NCI-H1930 (cell line): ENCODE measurements at places on chromosomes 7 and 10.

GRCh38 chr10:102835007-102835482 is 2.2 kb downstream of the CYP17A1 start:
- DNase-seq, result peak; percentile 22

- DNase-seq, result no peak
Measured at GRCh38 chr10:6986927-6987326, 406.9 kb upstream of the PRKCQ start.

DNA sequence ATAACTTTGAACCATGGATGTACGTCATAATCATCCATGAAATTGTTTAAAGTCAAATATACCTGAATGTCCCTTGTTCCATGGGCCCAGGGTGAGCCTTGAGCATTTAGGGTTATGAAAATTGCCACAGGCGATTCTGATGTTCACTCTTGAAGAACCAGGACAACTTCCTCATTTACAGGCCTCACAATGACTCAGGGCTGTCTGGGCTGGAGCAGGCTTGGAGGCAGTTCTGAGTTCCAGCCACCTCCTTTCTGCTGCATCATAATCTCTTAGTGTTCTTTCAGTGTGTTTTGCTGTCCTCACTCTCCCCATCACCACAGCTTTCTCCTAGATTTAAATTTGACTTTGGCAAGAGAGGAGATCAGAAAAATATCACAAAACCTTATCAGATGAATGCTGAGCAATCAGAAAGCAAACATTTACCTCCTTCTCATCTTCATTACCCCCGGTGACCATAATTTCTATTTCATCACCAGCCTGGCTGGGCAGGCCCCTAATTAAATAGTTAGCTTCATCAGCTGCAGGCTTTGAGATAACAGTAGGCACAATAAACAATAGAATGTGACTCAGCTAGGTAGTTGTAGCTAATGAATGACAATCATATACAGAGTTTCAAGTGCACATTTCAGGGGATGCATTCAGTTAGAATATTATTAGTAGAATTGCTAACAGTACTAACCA is 571.0 kb downstream of the SH2D4B start:
- peak; percentile 4 for DNase-seq

DNA sequence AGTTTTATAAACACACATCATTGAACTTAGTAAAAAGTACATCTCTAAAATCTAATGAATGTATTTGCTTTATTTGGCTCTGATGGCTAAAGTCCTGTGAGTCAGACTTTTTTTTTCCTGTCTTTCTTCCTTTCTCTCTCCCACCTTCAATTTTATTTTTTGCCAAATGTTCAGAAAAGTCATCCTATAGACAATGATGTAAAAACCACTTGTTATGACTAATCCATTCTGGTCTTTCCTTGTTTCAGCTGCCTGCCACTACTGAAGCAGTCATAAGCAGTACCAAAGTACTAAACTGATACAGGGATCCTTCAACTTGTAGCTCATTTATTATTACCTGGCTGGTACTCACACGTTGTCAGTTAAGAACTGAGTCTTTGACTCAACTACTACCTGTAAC is 23.9 kb downstream of the HECTD2 start:
- DNase-seq, result no peak

DNA sequence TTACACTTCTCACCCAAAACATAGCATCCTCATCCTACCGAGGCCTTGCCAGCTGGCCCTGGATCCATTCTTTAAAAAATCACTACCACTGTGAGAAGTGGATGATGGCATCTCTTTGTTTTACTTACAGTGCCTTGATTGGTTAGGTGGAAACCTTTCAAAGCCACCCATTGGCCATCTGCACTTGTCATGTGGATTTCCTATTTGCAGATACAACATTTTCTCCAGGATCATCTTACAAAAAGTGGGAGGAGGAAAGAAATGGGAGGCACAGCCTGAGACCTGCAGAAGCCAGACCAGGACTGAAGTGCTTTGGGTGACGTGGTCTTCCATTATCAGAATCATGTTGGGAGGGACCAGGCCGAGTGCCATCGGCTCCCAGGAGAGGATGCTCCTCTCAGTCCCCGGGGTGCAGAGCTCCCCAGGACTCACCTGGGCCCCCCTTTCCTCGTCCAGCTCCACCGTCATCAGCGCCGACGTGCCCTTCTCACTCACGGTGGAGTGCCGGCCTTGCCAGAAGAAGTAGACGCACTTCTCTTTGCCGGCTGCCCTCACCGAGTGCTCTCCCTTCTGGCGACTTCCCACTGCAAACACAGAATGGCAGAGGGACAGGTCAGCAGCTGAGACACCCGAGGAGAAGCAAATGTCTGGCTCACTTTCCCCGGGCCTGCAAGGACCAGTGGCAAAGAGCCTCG is 161.2 kb downstream of the SVIL start:
- DNase-seq, result no peak

- no peak for DNase-seq
Measured at GRCh38 chr10:111158595-111158994, 81.8 kb downstream of the ADRA2A start.

- DNase-seq, result no peak
Measured at GRCh38 chr7:20783700-20784387, 2.8 kb downstream of the SP8 start.

GRCh38 chr7:5396542-5396941 is 27.1 kb downstream of the TNRC18 start:
- DNase-seq, result no peak

DNA sequence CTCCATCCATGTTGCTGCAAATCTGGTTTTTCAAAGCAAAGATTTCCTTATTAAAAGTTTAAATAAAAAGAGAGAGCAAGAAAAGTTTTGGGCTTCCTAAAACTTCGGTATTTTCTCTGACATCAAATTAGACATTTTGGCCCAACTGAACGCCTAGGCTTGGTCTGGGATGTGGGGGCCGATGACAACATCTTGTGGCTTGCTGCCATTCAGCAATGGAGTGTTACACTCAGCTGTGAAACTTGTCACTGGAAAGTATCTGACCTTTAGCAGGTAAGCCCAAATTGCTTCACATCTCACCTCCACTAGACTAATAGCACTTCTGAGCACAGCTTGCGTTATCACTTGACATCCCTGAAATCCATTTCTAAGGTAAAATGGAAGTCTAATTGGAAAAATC is 320.6 kb downstream of the GATA3 start:
- DNase-seq, result no peak

DNA sequence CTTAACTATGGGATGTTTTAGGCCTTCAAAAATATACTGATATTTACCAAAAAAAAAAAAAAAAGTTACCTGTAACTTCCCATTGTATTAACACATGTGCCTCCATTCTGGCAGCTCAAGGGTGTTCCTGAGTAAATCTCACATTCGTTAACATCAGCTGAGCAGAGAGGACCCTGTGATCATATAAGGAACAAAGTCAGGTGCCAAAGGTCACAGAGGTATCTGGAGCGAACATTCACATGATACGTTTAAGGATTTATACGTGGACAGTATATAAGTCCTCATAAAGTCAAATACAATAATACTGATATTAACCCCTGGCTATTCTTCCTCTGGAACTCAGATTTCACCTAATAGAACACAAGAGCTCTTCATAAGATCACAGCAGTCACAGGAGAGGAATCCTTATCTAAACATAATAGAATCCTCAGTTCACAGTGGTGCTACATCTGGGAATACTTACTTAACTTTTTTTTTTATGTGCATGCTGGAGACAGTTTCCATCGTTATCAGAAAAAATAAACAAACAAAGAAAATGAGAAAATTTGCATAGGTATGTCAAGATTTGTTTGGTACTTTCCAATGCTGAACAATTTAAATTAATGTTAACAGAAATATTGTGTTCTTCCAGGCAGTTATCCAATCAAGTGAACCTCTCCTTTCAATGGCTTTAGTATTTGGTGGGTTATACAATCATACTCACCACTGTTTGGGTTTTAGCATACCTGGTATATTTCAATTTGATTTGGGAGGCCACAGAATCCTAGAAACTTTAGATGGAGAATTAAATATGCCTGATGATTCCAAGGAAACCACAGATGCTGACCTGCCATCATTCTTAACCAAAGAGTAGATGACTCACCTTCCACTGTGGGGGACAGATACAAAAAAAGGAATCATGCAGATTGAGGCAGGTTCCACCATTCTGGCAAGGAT is 6.6 kb downstream of the CUBN start:
- no peak for DNase-seq

DNA sequence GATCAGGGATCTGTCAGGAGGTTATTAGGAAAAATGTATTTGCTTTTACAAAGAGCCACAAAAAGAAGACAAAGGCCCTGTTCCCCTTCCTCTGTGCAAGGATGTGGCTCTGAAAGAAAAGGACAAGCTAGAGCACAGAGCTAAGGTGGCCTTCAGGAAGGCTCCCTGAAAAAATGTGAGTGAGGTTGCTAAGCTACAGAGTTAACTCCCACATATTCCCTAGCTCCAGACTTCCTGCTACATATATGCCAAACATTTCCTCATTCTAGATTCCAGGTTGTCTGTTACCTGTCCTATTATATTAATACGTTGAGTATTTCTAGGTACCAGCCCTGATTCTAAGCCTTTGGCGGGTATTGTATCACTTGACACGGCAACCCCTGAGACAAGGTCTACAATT is 369.0 kb downstream of the PARD3 start:
- no peak for DNase-seq

- no peak for DNase-seq
Measured at GRCh38 chr10:123559823-123560092, 106.4 kb upstream of the GPR26 start.

DNA sequence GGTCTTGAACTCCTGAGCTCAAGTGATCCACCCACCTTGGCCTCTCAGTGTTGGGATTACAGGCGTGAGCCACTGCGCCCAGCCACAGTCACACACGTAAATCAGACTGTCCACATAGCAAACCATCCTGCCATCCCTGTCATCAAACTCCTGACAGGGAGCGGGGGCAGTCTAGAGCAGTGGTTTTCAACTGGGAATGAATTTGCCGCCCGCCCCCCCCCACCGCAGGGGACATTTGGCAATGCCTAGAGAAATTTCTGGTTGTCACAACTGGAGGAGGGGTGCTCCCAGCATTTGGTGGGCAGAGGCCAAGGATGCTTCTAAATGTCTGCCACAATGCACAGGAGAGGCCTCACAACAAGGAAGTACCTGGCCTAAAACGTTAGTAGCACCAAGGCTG is 24.1 kb downstream of the CAMK2G start:
- DNase-seq, result no peak

GRCh38 chr10:19929506-19930140 is 113.4 kb downstream of the PLXDC2 start:
- DNase-seq, result no peak

- no peak for DNase-seq
Measured at GRCh38 chr7:159155410-159155809, 10.7 kb upstream of the VIPR2 start.

DNA sequence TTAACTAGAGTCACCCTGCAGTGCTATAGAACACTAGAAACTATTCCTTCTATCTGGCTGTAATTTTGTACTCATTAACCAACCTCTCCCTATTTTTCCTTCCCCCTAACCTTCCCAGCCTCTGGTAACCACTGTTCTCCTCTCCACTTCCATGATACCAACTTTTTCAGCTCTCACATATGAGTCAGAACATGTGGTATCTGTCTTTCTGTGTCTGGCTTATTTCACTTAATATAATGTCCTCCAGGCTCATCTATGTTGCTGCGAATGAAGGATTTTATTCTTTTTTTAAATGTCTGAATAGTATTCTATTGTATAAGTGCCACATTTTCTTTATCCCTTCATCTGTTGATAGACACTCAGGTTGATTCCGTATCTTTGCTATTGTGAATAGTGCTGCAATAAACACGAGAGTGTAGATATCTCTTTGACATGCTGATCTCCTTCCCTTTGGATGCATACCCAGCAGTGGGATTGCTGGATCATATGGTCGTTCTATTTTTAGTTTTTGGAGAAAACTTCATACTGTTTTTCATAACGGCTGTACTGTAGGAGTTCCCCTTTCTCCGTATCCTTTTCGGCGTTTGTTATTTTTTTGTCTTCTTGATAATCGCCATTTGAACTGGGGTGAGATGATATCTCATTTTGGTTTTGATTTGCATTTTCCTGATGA is 101.4 kb downstream of the FAM107B start:
- no peak for DNase-seq

- no peak for DNase-seq
Measured at GRCh38 chr7:55473932-55474331, 98.4 kb downstream of the VOPP1 start.

- no peak for DNase-seq
Measured at GRCh38 chr10:77195101-77195500, 442.5 kb downstream of the KCNMA1 start.

DNA sequence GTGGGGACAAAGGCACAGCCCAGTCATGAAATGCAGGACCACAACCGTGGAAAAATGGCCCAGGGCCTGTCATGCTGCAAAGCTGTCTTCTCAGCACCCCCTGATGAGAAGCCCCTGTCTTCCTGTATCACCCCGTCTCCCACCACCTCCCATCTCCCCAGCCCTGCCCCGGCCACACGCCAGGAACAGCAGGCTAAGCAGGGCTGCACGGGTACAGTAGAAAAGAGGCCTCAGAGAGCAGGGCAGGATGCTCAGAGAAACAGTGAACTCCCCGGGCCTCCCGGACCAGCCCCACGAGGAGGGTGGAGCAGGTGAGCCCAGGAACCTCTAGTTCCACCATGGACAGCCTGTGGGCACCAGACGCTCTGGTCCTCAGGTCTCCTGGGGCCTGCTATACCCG is 77.7 kb downstream of the FAM53B start:
- DNase-seq, result no peak

DNA sequence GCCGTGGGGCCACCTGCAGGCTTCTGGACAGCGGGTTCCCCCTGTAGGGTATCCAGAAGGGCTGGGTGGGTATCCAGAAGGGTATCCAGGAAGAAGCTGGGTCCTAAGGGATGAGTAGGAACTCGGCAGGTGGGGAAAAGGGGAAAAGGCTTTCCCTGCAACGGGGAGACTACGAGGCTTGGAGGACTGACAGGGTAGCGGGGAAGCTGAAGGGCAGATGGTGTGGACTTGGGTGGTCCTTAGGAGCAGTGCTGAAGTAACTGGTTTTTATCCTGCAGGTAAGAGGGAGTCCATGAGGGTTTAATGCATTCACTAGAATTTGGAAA is 525 bp downstream of the UBE2D4 start:
- no peak for DNase-seq

- no peak for DNase-seq
Measured at GRCh38 chr7:100219271-100219737, 445 bp upstream of the PVRIG start.

DNA sequence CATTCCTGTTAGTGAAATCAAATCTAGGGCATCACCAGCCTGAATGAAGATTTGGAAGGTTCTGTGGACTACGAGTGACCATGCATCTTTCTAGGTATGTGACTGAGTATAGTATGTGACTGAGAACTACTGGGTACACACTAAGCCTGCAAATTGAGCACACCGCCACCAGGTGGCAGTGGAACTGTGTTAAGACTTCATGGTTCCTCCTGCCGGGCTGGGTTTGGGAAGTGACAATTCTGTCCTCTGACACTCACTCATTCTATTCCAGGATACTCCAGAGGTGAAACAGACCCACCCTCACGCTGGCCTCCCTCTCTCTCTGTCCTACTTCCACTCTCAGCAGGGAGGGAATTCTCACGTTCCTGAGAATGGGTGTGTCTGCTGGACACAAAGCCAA is 84.0 kb upstream of the TMEM248 start:
- no peak for DNase-seq

GRCh38 chr7:10579561-10579960 is 394.1 kb upstream of the PHF14 start:
- no peak for DNase-seq
